ENCODE measurements at places on chromosomes 12 and 14. TPM values are rescaled to one million over a fixed set of nuclear protein-coding genes. Genes with fewer than 3 reads are reported as not detected.

- no peak for DNase-seq
Observed at GRCh38 chr12:4421590-4422031, 24.0 kb downstream of the FGF6 start.

DNA sequence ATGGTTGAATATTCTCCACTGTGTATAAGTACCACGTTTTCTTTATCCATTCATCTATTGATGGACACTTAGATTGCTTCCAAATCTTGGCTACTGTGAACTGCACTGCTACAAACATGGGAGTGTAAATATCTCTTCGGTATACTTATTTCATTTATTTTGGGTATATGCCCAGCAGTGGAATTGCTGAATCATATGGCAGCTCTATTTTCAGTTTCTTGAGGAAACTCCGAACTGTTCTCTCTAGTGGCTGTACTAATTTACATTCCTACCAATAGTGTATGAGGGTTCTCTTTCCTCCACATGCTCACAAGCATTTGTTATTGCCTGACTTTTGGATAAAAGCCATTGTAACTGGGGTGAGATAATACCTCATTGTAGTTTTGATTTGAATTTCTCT lies 623.1 kb upstream of the LRFN5 start:
- DNase-seq: no peak

- no peak for DNase-seq
Observed at GRCh38 chr12:6326316-6327228, 15.3 kb downstream of the TNFRSF1A start.

DNA sequence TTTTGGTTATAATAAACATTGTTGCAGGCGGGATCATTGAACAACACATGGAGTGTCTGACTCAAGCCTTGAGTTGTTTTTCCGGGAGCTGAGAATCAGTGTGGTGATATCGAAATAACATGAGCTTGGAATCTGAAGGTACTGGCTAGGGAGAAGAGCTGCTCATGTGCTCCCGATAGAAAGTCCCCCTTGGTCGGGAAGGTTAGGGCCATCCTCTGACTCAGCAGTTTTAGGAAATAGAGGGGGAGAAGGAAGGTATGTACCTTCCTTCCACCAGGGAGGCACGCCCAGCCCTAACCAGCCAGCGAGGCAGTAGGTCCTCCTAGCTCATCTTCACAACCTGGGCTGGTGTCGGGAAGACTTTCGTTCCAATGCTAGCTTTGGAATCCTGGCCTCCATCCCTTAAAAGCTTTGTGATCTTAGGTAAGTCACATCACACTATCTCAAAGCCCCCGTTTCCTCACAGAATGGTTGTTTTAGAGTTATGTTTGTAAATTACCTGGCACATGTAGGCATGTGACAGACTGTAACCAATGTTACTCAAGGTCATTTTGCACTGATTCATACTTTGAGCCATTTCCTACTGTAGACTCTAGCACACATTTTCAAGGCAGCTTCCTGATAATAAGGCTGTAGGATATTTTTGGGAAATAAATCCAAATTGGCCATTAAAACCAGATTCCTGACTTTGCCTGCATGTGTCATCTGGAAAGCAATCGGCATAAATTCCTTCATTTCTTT lies 1.9 kb upstream of the RAB35 start:
- no peak for DNase-seq

DNA sequence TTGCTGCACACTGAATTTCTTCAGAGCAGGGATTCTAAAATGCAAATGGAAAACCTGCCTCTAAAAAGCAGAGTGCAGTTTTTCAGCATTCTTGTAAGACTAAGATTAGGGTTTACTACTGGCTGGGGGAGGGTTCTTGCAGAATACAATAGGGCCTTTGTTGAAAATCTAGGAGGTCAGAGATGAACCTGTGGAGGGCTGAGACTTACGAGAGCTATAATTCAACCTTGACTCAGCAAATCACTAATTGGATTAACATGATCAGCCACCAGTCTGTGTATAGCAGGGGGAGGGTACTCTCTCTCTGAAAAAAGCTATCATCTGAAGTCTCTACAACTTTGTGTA lies 92.6 kb upstream of the HIF1A start:
- no peak for DNase-seq

DNA sequence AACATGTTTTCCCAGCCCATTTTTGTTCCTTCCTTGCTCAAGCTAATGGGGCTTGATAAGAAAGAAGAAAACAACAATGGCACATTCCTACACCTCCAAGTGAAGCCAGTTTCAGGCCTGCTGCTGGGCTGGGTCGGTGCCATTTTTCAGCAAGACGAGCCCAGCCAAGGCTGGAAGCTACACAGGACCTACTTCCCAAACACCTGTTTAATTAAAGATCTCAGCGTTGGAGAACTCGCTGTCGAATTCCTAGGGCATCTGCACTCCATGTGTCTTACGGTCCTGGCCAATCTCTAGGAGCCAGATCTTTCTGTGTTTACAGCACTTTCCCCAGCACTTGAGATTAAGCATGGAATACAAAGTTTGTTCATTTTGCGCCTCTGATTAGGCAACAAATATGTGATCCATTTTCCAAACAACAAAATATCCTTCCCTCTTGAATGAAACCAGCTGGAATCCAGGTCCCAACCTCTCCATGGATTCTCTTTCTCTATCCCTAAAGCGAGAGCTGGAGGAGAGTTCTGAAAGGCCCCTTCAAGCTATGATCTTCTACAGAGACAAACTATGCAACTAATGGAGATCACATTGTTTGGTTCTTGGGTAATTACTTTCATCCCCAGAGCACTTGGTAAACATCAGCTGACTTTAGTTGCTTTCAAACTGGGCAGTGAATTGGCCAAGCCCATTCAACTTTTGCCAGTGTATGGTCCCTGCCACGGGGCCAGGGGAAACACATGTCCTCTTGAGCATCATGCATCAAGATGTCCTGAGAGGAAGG lies 34.3 kb upstream of the TC2N start:
- DNase-seq: no peak

- DNase-seq: no peak
Observed at GRCh38 chr14:87170179-87170578, 822.8 kb downstream of the GALC start.

GRCh38 chr12:33012226-33012625 lies 115.6 kb upstream of the PKP2 start:
- no peak for DNase-seq

- no peak for DNase-seq
Observed at GRCh38 chr12:71036526-71036925, 116.0 kb upstream of the PTPRR start.

ITGB7 gene
- total RNA-seq: 353 TPM

MYF6 gene
- total RNA-seq: not detected
